ENCODE measurements at places on chromosomes 3 and 15.

DNA sequence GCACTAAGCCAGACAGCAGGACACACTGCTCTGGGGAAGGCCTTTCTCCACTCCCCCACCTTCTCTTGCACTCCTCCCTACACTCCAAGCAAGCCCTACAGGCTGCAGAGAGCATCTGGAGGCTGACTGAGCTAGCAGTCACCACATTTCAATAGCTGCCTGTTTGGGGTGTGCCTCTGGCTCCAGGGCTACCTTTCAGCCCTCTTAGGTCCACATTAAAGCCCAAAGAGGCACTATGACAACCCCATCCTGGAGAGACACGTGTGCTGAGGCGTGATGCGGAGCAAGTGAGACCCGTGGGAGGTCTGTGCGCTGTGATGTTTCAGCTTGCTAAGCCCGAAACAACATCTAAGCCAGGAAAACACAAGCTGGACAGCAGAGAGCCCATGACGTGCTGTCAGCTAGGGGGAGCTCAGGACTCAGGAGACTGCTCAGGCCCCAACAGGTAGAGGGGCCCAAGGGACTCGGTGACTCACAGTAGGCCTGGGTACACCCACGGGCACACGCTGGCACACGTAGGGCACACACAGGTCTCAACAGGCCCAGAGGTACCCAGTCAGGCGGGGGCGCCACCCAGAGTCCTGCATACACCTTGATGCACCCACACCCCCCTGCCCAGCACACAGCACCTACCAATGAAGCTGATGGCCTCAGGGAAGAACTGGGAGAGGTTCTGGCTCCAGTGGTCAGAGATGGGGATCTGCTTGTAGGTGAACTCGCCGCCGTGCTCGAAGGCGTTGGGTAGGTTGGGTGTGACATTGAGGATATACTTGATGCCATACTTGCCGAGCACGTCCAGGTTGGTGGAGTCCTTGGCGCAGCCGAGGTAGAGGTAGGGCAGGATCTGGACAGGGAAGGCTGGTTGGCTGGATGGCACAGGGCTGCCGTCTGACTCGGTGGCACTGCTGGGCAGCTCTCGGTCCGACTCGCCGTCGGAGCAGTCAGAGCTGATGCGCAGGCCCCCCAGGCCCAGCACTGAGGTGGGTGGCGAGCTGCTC lies 2.8 kb downstream of the DUSP7 start:
- DNase-seq: no peak

GRCh38 chr15:63353887-63354286 lies 27.8 kb downstream of the CA12 start:
- DNase-seq: no peak

DNA sequence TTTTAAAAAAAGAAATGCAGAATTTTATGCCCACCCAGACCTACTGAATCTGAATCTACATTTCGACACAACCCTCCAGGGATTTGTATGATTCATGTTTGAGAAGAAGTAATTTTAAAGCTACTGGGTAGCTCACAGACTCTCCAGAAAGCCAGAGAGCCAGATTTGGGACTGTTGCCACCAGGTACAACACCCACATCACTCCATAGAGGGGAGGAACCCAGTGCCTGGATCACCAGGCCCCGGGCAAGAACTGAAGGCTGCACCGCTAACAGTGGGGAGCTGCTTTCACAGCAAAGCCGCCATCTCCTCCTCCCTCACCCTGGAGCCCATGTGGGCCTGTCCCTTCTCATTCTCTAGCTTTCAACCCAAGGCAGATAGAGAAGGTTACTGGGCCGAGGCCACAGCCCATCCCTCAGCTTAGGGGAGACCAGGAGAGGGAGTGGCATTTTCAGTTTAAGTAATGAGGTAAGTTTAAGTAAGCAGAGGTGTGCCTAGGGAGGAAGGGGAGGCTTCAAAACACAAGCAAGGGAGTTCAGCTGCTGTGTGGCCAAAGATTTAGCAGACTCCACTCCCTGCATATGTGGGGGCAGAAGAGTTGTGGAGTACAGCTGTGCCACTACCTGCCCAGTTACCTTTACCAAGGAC lies 109.8 kb downstream of the IL12A start:
- DNase-seq: no peak

DNA sequence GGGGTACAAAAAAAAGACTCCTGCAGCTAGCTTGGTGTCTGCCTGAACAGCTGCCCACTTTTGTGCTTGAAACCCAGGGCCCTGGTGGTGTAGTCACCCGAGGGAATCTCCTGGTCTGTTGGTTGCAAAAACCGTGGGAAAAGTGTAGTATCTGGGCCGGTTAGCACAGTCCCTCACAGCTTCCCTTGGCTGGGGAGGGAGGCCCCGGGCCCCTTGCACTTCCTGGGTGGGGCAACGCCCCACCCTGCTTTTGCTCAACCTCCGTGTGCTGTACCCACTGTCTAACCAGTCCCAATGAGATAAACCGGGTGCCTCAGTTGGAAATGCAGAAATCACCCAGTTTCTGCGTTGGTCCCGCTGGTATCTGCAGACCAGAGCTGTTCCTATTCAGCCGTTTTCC lies 211.7 kb upstream of the ZPLD1 start:
- DNase-seq: no peak

- no peak for DNase-seq
Measured at GRCh38 chr15:88776646-88777045, 26.6 kb upstream of the ACAN start.

DNA sequence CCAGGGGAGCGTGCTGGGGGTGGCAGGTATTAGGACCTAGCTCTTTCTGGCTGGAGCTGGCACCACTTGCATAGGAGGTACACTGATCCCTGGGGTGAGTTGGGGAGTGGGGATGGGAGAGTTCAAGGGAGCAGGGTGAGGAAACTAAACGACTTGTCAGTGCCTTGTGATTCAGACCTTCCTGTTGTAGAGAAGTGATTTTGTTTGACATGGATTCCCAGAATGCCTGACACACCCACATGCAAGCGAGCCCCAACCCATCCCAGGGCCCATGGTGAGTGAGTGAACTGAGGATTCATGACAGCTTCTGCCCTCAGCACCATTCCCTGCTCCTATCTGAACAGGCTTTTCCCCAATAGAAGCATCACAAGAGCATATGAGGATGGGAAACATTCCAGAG lies 15.6 kb upstream of the UBE2Q2 start:
- no peak for DNase-seq

GRCh38 chr3:61226166-61226686 lies 25.0 kb downstream of the FHIT start:
- no peak for DNase-seq

DNA sequence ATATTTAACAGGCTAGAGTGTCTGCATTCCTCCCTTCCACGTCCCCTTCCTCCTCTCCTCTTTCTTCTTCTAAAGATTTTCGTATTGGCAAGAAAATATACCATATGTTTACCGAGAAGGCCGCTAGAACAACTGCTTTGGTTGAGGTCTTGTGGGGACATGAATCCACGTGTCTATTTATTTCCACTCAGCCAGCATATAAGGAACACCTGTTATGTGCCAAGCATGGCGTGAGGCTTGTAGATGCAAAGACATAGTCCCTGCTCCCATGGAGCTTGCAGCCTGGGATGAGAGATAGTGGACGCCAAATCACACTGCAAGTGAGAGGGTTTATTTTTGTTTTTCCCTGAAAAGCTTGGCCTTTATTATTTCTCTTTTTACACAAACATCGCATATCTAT lies 57.1 kb downstream of the SLC7A14 start:
- no peak for DNase-seq

GRCh38 chr3:168847291-168847883 lies 751.7 kb upstream of the GOLIM4 start:
- DNase-seq: no peak

GRCh38 chr3:82384181-82384580 lies 622.7 kb upstream of the GBE1 start:
- DNase-seq: no peak

- no peak for DNase-seq
Measured at GRCh38 chr15:41443275-41443674, 26.4 kb downstream of the RTF1 start.

DNA sequence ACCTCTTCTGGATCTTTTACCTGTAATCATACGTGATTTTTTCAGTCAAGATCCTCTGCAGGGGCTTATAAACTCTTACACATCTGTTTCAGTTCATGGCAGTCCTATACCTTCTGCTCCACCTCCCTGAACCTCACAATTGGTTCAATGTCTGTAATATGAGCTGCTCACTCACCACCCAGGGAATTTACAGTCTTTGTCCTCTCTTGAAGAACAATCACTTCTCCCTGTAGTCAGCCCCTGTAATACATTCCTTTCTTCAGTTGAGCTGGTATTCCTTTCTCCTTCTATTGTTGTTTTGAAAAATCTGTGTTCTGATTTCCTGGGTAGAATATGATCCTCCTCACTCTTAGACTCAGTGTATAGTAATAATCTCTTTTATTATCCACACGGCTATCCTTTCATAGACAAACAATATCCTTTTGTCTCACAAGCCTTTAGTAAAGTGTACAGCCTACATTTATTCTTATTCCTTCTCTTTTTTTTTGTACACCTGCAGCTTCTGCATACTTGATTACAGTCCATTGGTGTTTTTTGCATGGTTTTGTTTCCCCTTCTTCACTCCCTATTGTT lies 101.8 kb downstream of the NECTIN3 start:
- no peak for DNase-seq

GRCh38 chr15:20358066-20358778 lies 183.4 kb downstream of the GOLGA6L6 start:
- DNase-seq: no peak
